ENCODE measurements at places on chromosomes 4 and X.

- DNase-seq = no peak
These were observed 50.5 kb upstream of the GUCY1A1 start for GRCh38 chr4:155616117-155616516.

- no peak for DNase-seq
These were observed 42.0 kb downstream of the HPRT1 start for GRCh38 chrX:134501941-134502340.

- no peak for DNase-seq
These were observed 234.1 kb upstream of the GIMD1 start for GRCh38 chr4:106602711-106603110.

- peak; percentile 17 for DNase-seq
These were observed at the start of gene SMS for GRCh38 chrX:21940356-21940829. Gene SMS, plus strand, starts transcription at chrX:21940709. Its CDS starts 116 bp downstream, at chrX:21940825.

- DNase-seq = no peak
These were observed 1917.3 kb downstream of the C4orf33 start for GRCh38 chr4:131013226-131013625.

- no peak for DNase-seq
These were observed 22.8 kb upstream of the CENPVL3 start for GRCh38 chrX:51641421-51642021.

- no peak for DNase-seq
These were observed 64.8 kb downstream of the TBC1D9 start for GRCh38 chr4:140691369-140691768.

DNA sequence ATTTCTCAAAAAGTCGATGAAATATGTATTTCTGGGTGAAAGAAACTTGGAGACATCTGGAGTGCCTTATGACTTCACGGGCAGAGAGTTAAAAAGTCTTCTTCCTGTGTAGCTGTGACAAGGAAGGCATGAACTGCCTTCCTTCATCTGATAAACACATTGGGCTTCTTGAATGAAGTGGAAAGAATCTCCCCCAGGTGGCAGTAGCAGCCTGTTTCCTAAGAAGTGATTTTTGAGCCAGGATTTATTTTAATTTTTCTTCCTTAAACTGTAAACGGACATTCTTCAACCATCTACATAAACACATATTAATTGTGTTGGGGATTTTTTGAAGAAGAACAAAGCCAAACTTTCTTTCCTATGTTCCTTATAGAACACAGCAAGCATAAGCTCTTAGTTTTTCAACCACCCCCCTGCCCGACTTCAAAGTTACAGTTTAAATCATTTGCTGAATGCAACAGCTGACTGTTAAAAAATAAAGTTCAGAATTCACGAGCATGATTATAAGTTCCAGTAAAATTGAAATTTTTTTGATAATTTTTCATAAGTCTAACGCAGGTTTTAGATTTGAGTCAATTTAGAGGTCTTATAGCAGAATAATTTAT lies 980 bp upstream of the GIMD1 start:
- peak; percentile 44 for DNase-seq

DNA sequence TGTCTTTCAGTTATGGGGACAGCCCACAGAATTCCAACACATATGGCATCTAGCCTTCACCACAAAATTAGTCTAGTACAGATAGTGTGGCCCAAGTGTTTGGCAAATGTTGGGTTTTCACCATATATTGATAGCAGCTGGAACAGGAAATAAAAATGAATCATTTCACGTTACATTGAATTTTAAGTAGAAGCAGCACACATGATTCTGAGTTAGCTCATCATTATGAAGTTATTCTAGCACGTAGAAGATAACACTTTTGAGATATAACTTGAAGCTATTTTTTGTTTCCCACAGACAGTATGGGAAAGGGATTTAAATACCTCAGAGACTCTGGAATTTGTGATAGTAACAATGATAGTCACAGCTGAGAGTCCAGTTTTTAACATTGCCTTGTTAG lies 118.7 kb downstream of the FAT4 start:
- no peak for DNase-seq

- no peak for DNase-seq
These were observed 18.7 kb upstream of the MAGEA10 start for GRCh38 chrX:152157042-152157441.

GRCh38 chrX:25198253-25198652 lies 182.5 kb upstream of the ARX start:
- DNase-seq = no peak

- DNase-seq = peak; percentile 34
These were observed 1.2 kb downstream of the PNPLA4 start for GRCh38 chrX:7925867-7926472.

DNA sequence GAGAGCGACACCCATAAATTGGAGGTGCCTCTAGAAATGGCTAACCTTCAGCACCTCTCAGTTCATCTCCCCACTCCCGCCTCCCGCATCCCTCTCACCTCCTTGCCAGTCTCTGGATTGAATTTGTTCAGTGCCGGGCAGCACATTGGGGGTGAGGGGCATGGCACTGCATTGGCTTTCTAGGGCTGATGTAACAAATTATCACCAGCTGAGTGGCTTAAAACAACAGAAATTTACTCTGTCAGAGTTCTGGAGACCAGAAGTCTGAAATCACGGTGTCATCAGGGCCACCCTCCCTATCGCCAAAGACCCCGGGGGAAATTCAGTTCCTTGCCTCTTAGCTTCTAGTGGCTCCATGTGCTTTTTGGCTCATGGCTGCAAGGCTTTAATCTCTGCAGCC lies 105.1 kb upstream of the RBPJ start:
- DNase-seq = no peak

GRCh38 chr4:121308828-121309227 lies 72.0 kb downstream of the QRFPR start:
- DNase-seq = no peak

DNA sequence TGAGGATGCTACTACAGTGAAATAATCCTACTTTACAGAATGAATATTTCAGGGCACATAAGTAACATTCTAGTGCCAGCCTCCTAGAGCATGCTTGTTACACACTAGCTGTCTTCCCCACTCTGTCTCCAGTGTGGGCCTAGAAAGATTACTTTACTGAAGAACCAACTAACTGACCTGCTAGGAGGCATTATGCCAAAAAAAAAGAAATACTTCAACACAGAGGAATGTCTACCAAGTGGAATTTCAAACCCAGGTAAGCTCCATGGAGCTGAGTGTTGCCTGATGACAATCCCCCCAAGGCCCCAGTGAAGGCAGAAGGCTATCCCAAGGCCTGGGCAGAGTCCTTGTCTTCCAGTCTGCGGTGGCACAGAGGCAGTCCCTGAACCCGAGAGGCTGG lies 40.9 kb upstream of the STS start:
- no peak for DNase-seq

GRCh38 chr4:158161551-158162354 lies 11.1 kb downstream of the GASK1B start:
- no peak for DNase-seq

GRCh38 chr4:9594948-9595347 lies 150.7 kb downstream of the DEFB131A start:
- no peak for DNase-seq
